ENCODE measurements at places on chromosomes 6 and 20.

- DNase-seq, result peak; percentile 18
These were observed 99.5 kb upstream of the BHLHE23 start for GRCh38 chr20:63106108-63106764.

GRCh38 chr20:18287546-18287914 lies 797 bp upstream of the ZNF133 start:
- no peak for DNase-seq

DNA sequence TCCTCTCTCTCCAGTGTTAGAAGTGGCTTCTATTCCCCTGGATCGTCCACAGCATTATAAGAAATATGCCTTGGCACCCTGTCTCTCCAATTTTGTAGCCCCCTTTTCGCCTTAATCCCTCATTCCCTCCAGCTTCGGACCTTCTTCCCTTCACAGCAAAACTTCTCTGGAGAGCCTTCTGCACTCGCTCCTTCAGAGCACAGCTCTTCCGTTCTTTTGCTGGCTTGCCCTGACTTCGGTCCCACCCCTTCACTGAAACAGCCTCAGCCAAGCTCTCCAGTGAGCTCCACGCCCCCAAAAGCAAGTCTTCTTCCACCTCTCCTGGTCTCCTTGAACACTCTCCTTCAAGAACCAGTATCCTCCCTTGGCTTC lies 134.7 kb upstream of the RNF24 start:
- DNase-seq, result no peak

- no peak for DNase-seq
These were observed 89.9 kb upstream of the MTHFD1L start for GRCh38 chr6:150775415-150776203.

- peak; percentile 46 for DNase-seq
These were observed 24.6 kb downstream of the MYLK4 start for GRCh38 chr6:2725999-2726567.

GRCh38 chr6:3438190-3439167 lies 18.4 kb downstream of the SLC22A23 start:
- DNase-seq, result peak; percentile 99

DNA sequence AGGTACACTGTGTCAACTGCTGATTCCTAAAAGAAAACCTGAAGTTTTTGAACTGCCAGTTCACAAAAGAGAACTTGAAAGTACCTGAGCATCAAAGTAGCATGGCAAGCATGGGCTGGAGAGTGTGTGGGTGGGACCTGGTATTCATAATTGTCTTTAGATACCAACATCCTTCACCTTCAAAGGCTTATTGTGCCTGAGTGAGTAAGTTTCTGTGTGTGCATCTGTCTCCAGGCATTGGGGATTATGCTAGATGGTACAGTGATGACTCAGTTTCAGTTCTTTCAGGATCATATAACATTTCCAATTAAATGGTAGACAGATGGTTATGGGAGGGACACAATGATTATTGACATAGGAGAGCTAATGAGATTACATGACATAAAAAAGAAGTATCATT lies 238.5 kb downstream of the ZFAND3 start:
- DNase-seq, result peak; percentile 97

GRCh38 chr20:33145521-33145920 lies 22.4 kb upstream of the BPIFA2 start:
- no peak for DNase-seq

- DNase-seq, result no peak
These were observed 10.5 kb downstream of the SAYSD1 start for GRCh38 chr6:39104528-39104927.

Measured in NCI-H69 (cell line).